ENCODE measurements at places on chromosomes 7 and 10.

GRCh38 chr10:46551701-46552525 lies 4.5 kb downstream of the GPRIN2 start:
- no peak for DNase-seq

DNA sequence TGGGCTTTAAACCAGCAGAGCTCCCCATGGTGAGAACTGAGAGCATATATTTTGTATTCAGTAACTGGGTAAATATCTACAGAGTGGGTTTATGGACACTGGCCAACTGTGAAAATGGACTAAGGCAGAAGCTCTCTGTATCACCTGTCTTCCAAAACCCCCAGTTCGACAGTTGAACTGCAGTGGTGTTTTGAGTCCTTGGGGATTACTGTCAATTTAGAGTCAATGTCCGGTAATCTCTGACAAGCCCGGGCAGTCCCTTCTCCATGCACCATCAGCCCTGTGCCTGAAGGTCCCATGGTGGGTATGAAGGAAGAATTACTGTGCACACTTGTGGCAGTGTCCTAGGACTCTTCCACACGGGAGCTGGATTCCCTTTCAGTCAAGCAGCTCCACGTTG lies 235.0 kb downstream of the CCSER2 start:
- no peak for DNase-seq

- no peak for DNase-seq
Observed at GRCh38 chr7:108313086-108313485, 143.2 kb downstream of the NRCAM start.

GRCh38 chr7:43570688-43571365 lies 12.1 kb upstream of the STK17A start:
- DNase-seq: no peak

DNA sequence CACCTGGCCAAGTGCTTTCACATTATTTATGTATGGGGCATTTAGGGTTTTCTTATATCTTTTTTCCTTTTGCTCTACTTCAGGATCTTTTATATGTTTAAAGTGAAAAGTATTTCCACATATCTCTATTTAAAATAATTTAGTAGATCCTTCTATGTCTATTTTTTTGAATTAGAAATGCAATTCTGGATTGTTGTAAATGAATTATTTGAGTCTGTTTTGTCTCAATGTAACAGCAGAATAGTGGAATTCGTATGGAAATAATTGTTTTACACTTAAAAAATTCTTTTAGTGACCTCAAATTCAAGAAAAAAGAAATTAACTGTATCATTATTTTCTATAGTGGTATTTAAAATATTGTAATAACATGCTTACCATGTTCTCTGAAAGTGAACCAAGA lies 126.5 kb upstream of the HDAC9 start:
- DNase-seq: no peak

- DNase-seq: no peak
Observed at GRCh38 chr7:109111086-109111485, 541.4 kb downstream of the DNAJB9 start.

DNA sequence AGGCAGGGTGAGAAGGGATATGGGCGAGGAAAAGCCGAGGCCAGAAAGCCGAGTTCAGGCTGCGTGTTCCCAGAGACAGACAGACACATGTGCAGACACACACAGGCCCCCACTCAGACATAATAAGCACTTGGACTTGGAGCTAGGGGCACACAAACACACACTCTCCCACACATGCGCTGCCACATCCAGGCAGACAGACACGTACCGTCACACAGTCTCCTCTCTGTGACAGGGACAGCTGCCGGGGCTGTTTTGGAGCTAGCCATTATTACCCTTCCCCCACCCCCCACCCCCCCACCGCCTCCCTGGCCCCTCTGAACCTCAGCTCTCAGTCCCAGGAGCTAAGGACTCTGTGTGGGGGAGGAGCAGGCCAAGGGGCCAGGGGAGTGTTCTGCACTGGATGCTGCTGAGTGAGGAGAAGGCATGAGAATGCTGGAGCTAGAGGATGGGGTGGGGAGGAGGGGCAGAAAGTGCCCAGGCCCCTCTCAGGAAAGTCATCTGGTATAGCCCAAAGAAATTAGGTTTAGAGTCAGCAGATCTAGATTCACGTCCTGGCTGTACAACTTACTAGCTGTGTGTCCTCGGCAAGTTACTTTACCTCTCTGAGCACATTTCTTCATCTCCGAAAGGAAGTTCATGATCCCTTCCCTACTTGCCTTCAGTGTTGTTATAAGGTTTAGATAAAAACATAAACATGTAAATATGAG lies 6.3 kb downstream of the PITX3 start:
- no peak for DNase-seq

- no peak for DNase-seq
Observed at GRCh38 chr10:68831961-68832455, 4.7 kb downstream of the STOX1 start.

GRCh38 chr10:95788830-95789229 lies 32.9 kb downstream of the ENTPD1 start:
- no peak for DNase-seq

DNA sequence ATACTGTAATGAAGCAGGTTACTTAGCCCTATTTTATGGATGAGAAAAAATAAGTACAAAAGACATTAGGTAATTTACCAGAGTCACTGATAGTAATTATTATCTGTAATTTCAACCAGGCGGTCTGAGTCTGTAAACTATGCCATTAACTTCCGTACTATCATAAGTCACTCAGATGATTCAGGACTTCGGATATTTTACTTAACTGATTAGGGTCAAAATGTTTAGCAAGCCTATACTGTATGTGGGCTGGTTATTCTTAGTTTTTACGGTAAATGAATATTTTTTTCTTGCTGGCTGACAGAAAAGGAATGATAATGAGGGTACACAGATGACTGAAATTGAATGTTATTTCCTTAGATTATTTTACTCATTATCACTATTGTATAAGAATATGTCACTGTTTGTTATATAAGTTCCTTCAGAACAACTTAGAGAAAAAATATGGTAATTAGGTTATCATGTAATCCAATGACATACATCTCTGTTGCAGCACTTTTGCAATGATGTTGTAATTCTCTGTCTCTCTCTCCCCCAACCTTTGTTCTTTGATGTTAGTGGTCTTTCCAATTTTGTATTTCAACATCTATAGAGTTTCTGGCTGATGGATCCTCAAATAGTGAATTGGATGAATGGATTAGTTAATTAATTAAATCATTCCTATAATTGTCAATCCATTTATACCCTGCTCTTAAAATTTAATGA lies 165.6 kb downstream of the ZEB1 start:
- DNase-seq: no peak

GRCh38 chr10:20020677-20021076 lies 204.4 kb downstream of the PLXDC2 start:
- no peak for DNase-seq

DNA sequence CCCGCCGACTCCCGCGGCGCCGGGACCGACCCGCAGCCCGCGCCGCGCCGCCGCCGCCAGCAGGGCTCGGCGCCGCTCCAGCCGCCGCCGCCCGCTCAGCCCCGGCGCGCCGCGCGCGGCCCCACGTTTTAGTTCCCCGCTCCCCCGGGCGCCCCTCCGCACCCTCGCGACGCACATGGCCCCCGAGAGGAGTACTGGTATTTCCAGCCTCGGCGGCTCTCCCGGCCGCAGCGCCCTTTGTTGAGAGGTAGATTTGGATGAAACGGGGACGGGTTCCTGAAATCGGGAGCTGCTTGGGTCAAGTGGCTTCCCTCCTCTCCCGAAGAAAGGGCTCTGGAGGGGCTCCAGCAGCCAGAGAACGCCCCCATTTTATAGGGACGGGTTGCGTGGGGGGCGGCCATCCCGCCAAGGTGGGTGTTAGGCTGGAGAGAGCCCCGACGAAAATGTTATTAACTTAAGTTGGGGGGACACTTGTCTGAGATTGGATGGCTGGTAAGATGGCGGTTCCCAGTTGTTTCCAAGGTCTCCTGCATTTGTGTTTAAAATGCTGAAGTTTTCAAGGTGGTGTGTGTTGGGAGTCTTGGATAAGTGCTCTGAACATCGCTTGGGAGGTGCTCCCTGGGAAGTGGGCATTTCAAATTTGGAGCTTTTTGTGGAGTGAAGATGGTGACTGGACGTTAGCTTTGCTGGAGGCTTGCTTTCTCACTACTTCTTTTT lies 1.2 kb downstream of the BMI1 start:
- no peak for DNase-seq

GRCh38 chr7:120955577-120956149 lies 5.1 kb downstream of the ING3 start:
- no peak for DNase-seq

- no peak for DNase-seq
Observed at GRCh38 chr10:77877441-77878344, 48.9 kb downstream of the DLG5 start.

DNA sequence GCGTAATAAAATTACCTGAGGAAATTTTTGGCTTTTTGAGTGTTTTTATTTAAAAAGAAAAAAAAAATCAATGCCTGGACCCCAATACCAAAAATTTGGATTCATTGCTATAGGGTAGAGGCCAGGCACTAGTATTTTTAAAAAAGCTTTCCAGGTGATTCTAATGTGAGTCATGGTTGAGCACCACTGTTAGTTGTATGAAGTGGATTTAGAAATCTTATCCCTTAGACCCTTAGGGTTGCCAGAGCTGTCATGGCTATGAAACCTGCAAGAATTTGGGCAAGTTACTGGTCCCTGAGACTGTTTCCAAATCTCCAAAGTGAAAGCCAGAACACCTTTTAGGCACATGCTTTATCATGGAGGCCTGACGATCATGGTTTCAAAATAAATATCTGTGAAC lies 262.5 kb downstream of the AHR start:
- DNase-seq: no peak

All from NCI-H1105 treated with DMSO at 0.1 percent for 48 hours (cell line).